NCI-H2081 (cell line): ENCODE measurements at places on chromosomes 12 and 14.

- DNase-seq = no peak
Observed at GRCh38 chr14:31935391-31935790, 141.7 kb upstream of the ARHGAP5 start.

- DNase-seq = no peak
Observed at GRCh38 chr12:131043401-131043871, 89.7 kb downstream of the ADGRD1 start.

DNA sequence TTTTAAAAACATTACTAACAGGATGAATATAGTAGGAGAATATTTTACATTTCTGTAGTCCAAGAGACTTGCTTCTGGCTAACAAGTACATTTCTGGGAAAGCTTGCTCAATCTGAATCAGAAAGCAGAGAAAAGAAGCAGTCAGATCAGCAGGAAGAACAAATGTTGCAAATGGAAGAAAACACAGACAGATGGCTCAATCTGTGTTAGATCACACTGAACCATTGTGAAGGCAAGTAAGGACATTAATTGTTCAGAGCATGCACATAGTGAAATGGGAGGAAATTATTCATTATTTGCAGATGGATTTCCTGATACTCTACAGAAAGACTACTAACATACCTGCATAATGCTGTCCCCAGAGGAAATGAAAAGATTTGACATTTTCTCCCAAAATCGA is 65.2 kb upstream of the CNOT2 start:
- no peak for DNase-seq

- DNase-seq = no peak
Observed at GRCh38 chr12:48838048-48838447, 13.9 kb downstream of the DDX23 start.

DNA sequence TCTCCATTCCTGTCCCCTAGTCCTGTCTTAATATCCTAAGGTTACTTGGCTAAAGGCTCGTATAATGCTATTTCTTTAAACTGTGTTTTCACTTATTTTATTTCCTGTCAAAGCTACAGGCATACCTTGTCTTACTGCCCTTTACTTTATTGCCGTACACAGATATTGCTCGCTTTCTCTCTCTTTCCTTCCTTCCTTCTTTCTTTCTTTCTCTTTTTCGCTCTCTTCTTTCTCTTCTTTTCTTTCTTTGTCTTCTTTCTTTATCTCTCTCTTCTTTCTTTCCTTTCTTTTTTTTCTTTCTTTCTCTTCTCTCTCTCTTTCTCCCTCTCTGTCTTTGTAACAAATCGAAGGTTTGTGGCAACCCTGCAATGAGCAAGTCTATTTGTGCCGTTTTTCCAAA is 123.9 kb upstream of the ARHGAP5 start:
- DNase-seq = no peak
